Islet precursor cell (in vitro differentiated cells): ENCODE measurements at places on chromosomes 1 and 21.

- DNase-seq = no peak
Observed at GRCh38 chr1:15911927-15912326, 64.0 kb downstream of the ZBTB17 start.

DNA sequence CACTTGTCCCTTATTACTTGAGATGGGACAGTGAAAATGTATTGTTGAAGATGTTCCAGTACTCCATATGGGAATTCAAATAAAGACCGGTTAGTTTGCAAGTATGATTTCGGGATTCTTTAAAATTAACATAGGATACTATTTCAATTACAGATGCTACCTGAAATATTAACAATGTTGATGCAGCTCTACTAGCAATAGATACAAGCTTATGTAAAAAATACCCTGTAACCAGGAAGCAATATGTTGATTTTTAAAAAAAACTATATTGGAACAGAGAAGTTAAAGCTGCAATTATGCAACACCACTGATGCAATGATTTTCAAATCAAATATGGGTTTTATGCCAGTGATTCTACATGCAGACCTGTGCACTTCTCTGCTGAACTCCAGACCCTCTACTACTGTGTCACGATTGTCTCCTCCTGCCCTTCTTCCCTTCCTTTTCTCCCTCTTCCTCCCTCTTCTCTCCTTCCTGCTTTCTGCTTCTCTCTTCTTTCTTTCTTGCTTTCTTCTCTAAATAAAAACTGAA lies 179.2 kb downstream of the ATP6V1G3 start:
- no peak for DNase-seq

DNA sequence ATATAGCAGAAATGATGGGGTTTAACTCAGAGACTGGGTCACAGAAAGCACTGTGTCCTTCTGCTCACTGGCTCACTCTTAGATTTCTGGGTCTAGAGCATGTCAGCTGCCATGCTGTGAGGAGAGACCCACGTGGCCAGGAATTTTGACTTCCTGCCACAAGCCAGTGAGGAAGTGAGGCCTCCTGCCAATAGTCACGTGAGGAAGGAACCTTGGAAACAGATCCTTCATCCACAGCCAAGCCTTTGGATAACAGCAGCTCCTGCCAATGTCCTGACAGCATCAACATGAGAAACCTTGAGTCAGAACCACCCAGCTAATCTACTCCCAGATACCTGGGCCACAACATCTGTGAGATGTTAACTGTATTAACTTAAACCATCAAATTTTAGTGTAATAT lies 114.5 kb upstream of the PLPPR5 start:
- no peak for DNase-seq

GRCh38 chr1:198530953-198531352 lies 9.5 kb downstream of the ATP6V1G3 start:
- DNase-seq = no peak

GRCh38 chr1:5967351-5968160 lies 24.7 kb downstream of the NPHP4 start:
- DNase-seq = no peak

GRCh38 chr1:154256686-154257085 lies 15.7 kb upstream of the HAX1 start:
- DNase-seq = no peak
